ENCODE measurements at places on chromosomes 1 and 21.

GRCh38 chr1:4972761-4973320, 318.4 kb downstream of the AJAP1 start:
- DNase-seq = no peak

DNA sequence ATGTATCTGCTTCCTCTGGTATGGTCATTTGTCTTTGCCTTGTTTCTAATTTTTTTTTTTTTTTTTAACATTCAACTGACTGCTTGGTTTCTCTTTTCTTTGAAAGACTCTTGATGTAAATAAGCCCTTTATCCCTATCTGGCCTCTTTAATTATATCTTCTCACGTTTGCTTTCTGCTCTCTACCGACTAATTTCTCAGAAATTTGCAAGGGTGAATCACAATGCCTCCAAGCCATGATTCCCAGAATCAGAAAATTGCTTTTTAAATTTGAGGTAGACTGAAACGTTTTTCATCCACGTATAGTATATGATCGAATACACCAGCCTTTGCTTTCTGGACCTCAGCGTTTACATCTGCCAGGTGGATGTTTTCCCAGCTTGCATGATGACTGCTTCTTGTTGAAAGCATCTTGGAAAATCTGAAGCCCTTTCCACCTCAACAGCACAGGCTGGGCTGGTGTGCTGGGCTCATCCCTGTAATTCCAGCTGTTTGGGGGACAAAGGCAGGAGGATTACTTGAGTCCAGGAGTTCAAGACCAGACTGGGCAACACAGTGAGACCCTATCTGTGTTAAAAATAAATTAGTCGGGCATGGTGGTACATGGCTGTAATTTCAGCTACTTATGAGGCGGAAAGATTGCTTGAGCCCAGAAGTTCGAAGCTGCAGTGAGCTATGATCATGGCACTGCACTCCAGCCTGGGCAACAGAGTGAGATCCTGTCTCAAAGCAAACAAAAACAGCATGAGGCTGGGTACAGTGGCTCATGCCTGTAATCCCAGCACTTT, 35.0 kb upstream of the GPR137B start:
- no peak for DNase-seq

- no peak for DNase-seq
Measured at GRCh38 chr1:82972841-82973553, 1025.9 kb downstream of the TTLL7 start.

- peak; percentile 0 for DNase-seq
Measured at GRCh38 chr1:72846476-72847278, 564.3 kb upstream of the NEGR1 start.

- DNase-seq = no peak
Measured at GRCh38 chr1:235342039-235342438, 13.7 kb downstream of the GGPS1 start.

GRCh38 chr1:220958234-220958633, 79.0 kb downstream of the HLX start:
- no peak for DNase-seq

GRCh38 chr1:214107322-214108096, 119.7 kb downstream of the PROX1 start:
- DNase-seq = peak; percentile 24

DNA sequence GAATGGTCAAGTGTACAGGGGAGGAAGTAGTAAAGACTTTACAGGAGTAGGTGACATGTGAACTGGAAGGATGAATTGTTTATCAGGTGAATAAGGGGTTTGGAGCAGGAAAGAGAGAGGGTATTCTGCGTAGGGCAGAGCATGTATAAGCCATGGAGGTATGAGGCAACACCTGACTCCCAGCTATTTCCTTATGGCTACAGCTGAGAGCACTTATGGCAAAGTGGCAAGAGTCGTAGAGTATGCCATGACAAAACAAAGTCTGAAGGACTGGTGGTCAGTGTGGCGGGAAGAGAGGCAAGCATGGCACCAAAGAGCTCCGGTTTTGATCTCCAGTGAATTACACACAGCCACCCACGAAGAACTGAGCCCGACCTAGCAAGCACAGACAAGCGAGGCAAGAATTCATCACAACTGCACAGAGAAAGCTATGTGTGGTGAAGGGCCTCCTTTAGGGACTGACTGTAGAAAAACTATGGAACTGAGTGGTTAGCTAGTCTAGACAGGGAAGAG, 9.0 kb upstream of the ELOVL1 start:
- DNase-seq = no peak
